ENCODE measurements at places on chromosomes 16 and 17.

DNA sequence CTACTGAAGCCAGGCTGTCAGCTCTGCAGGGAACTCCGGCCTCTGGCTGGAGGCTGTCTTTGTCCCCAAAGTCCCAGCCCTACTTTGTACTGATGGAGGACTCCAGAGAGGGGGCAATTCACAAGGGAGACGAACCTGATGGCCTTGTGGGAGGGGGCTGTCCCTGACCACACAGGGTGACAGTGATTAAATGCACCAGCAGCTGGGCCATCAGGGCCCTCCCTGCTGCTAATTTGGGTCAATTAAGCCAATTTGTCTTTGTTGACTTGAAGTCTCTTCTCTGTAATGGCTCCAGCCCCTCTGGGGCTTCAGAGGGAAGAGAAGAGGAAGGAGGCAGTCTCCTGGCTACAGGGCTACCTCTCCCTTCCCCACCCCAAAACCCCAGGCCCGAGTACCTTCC, 22.0 kb downstream of the TMEM132E start:
- DNase-seq, result no peak

GRCh38 chr17:80939151-80940145, 52.2 kb upstream of the CHMP6 start:
- DNase-seq, result no peak

GRCh38 chr16:1435921-1436697, 5.2 kb downstream of the PERCC1 start:
- DNase-seq, result no peak

GRCh38 chr17:19019041-19019941, 14.7 kb upstream of the FAM83G start:
- DNase-seq, result no peak

DNA sequence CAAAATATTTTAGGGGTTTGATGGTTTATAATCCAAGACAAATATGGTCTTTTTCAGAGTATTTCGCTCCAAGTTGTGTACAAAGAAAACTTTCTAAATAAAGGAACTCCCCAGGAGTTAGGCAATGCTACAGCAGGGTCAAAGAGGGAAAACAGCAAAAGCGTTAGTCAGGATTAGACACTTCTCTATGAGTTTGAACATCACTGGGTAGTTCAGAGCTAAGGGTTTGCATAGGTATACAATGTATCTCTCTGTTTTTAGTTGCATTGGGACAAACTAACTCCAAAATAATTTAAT, 34.8 kb downstream of the FAM20A start:
- no peak for DNase-seq

DNA sequence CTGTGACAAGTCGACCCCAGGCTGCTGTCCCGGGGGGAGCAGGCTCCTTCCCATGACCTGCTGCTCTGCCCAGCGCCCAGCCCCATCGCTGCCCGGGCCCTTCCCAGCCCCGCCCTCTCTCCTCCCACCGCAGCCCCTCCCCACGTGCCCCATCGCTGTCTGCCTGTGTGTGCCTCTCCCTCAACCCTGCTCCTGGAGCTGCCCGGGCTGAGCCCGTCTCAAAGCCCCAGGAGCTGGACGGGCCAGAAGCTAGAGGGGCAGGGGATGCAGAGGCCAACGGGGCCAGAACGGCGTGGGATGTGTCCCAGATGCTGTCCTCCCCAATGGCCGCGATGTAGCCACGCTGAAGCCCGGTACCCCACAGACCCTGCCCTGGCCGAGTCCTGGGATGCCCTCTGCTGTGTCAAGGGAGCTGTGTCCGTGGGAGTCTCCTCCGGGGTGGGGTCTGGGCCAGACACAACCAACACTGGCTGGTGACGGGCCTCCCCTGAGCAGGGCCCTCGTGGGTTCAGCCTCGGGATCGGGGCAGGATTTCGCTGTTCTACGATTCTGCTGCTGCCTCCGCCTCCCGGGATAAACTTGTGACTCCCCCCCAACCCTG, 118.2 kb upstream of the ZNF750 start:
- DNase-seq, result no peak

DNA sequence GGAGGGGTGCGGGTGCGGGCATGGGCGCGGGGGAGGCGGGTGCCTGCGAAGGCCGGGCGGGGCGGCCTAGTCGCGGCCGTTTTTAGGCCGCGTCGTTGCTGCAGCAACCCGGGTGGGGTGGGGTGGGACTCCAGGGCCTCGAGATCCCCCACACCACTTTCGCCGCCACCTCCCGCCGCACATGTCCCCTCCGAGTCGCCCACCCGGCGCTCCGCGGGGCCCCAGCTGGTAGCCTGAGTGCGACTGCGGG, 11.3 kb downstream of the TBX2 start:
- DNase-seq, result no peak

DNA sequence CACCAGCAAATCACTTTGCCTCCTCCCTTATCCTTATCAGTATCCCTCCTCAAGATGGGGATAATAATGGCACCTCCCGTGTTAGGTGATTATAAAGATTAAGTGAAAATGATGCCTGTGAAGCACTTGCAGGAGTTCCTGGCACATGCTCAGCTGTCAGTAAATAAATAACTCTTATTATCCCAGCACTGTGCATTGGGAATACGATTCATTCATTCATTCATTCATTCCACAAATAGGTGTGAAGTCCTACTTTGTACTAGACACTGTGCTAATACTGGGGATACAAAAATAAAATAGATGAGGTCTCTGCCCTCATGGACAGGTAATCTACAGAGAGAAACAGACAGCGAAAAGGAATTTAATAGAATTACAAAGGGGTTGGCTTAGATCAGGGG, 2.0 kb downstream of the XYLT2 start:
- DNase-seq, result no peak

Measured in memory B cell (primary cell).